ENCODE measurements at places on chromosomes 5 and 9.
A peak's percentile ranks its signal among the peaks of the same experiment; 100 is the strongest.

- no peak for DNase-seq
Measured at GRCh38 chr5:59516161-59516560, 377.4 kb downstream of the PDE4D start.

- DNase-seq: no peak
Measured at GRCh38 chr9:27054841-27055240, 49.4 kb upstream of the LRRC19 start.

- peak; percentile 28 for DNase-seq
Measured at GRCh38 chr5:50325237-50325832, 115.8 kb downstream of the EMB start.

GRCh38 chr5:66306844-66307315 is 162.8 kb downstream of the SREK1 start:
- no peak for DNase-seq

GRCh38 chr9:34547960-34548611 is 25.3 kb upstream of the ENHO start:
- peak; percentile 41 for DNase-seq

GRCh38 chr5:121630402-121630801 is 221.3 kb upstream of the FTMT start:
- no peak for DNase-seq
